Endothelial cell of umbilical vein (primary cell): ENCODE measurements at places on chromosomes 12 and 14. TPM values are rescaled to one million over a fixed set of nuclear protein-coding genes. Genes with fewer than 3 reads are reported as not detected.

The FOS gene
- 9.2 and 63.2 TPM in 2 replicates for total RNA-seq

The RNASE3 gene
- not detected in 2 replicates for total RNA-seq

The USP5 gene
- total RNA-seq: 126 and 135 TPM in 2 replicates

The CCDC177 gene
- total RNA-seq: not detected in 2 replicates

The CCDC77 gene
- total RNA-seq: 12.9 and 13.5 TPM in 2 replicates

The TMEM179 gene
- not detected in 2 replicates for total RNA-seq

The COQ10A gene
- 14.7 and 15.3 TPM in 2 replicates for total RNA-seq

The NRIP2 gene
- total RNA-seq: not detected in 2 replicates

The COX8C gene
- not detected in 2 replicates for total RNA-seq

The PRH2 gene
- not detected in 2 replicates for total RNA-seq

The CD163L1 gene
- 7.5 and 10.7 TPM in 2 replicates for total RNA-seq

The ARHGEF25 gene
- total RNA-seq: 4.7 and 7.4 TPM in 2 replicates

The ALG10 gene
- total RNA-seq: 13.0 and 13.2 TPM in 2 replicates

The KRT79 gene
- not detected in 2 replicates for total RNA-seq

The SIX4 gene
- total RNA-seq: 4.7 and 7.5 TPM in 2 replicates

The ASCL1 gene
- total RNA-seq: not detected in 2 replicates

The ENDOU gene
- not detected in 2 replicates for total RNA-seq

The FGF23 gene
- total RNA-seq: not detected in 2 replicates

The GDF3 gene
- 4.1 and 5.0 TPM in 2 replicates for total RNA-seq

The ADAM21 gene
- not detected in 2 replicates for total RNA-seq
